Aorta (tissue), 5 donors: ENCODE measurements at places on chromosomes 3 and 15.
A peak's percentile ranks its signal among the peaks of the same experiment; 100 is the strongest.

GRCh38 chr3:63911509-63911872 lies 692 bp downstream of the SCAANT1 start:
- peak overlapping the region; percentile 86 for H3K4me3 ChIP-seq
- no peaks in the 10 kb centered on the region for H3K27me3 ChIP-seq
- no peak overlapping the region for H3K27ac ChIP-seq
- H3K4me1 ChIP-seq: no peaks in the 10 kb centered on the region
- no peaks in the 10 kb centered on the region for H3K36me3 ChIP-seq
- DNase-seq: no peak

- no peak for DNase-seq
- H3K4me1 ChIP-seq: no peaks in the 10 kb centered on the region
- no peaks in the 10 kb centered on the region for H3K27me3 ChIP-seq
- no peak overlapping the region for H3K4me3 ChIP-seq
- H3K36me3 ChIP-seq: no peaks in the 10 kb centered on the region
- H3K27ac ChIP-seq: no peak overlapping the region
Measured at GRCh38 chr3:166809520-166809919, 570.6 kb downstream of the ZBBX start.

GRCh38 chr15:77494073-77494867 lies 73.6 kb downstream of the HMG20A start:
- H3K36me3 ChIP-seq: no peaks in the 10 kb centered on the region
- no peak overlapping the region for H3K27ac ChIP-seq
- no peaks in the 10 kb centered on the region for H3K4me1 ChIP-seq
- H3K4me3 ChIP-seq: no peak overlapping the region

DNA sequence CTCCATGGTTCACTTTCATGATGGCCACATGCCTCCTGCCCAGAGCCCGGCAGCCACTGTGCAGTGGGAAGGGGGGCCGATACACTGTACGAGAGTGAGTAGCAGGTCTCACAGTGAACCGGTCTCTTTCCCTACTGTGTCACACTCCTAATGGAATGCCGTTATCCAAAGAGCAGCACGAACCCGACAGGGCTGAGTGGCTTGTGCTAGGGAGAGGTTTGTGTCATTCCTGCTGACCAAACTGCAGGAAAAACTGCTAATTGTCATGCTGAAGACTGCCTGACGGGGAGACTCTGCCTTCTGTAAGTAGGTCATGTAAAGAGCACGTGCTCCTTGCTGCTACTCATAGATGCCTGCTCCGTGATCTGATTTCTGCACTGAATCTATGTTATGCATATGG lies 105.1 kb downstream of the ARPP21 start:
- H3K4me1 ChIP-seq: no peaks in the 10 kb centered on the region
- DNase-seq: no peak
- no peaks in the 10 kb centered on the region for H3K27me3 ChIP-seq
- H3K4me3 ChIP-seq: no peak overlapping the region
- peaks cover 3% of the 10 kb centered on the region for H3K36me3 ChIP-seq

DNA sequence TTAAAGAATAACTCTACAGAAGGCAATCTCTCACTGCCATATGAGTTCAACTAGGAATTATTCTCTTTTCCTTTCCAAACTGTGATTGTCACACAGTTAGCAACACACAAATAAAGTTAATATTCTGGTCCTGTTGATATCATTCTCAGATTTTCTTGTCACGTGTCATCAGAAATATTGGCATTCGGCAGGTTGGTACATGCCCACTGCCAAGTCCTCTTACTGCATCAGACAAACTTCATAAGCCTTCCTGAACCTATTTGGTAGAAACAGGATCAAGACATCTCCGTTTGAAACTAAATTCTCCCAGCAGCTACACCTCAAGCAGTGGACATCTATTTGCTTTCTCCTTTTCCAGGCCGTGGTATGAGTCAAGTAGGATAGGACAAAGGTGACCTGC lies 177.9 kb upstream of the SOX2 start:
- H3K27ac ChIP-seq: no peak overlapping the region
- H3K4me3 ChIP-seq: no peak overlapping the region
- H3K4me1 ChIP-seq: no peaks in the 10 kb centered on the region
- no peaks in the 10 kb centered on the region for H3K27me3 ChIP-seq
- no peaks in the 10 kb centered on the region for H3K36me3 ChIP-seq

- H3K4me3 ChIP-seq: peak overlapping the region; percentile 61
- no peaks in the 10 kb centered on the region for H3K4me1 ChIP-seq
- H3K27ac ChIP-seq: peak overlapping the region; percentile 53
- H3K36me3 ChIP-seq: no peaks in the 10 kb centered on the region
- no peaks in the 10 kb centered on the region for H3K27me3 ChIP-seq
- peak; percentile 93 for DNase-seq
Measured at GRCh38 chr3:173395412-173396181, 1.9 kb upstream of the NLGN1 start.

- H3K36me3 ChIP-seq: no peaks in the 10 kb centered on the region
- no peaks in the 10 kb centered on the region for H3K27me3 ChIP-seq
- DNase-seq: no peak
- H3K27ac ChIP-seq: no peak overlapping the region
- H3K4me1 ChIP-seq: no peaks in the 10 kb centered on the region
Measured at GRCh38 chr15:50820808-50821382, 55.4 kb upstream of the SPPL2A start.

- no peak overlapping the region for H3K27ac ChIP-seq
- no peaks in the 10 kb centered on the region for H3K27me3 ChIP-seq
- DNase-seq: no peak
- H3K4me1 ChIP-seq: peaks cover 9% of the 10 kb centered on the region
- H3K4me3 ChIP-seq: no peak overlapping the region
Measured at GRCh38 chr3:143479727-143480126, 360.2 kb downstream of the CHST2 start.

GRCh38 chr15:69665641-69666111 lies 213.1 kb downstream of the RPLP1 start:
- H3K27me3 ChIP-seq: no peaks in the 10 kb centered on the region
- DNase-seq: no peak
- H3K4me3 ChIP-seq: no peak overlapping the region
- H3K4me1 ChIP-seq: no peaks in the 10 kb centered on the region
- no peaks in the 10 kb centered on the region for H3K36me3 ChIP-seq

GRCh38 chr3:110774496-110775265 lies 296.9 kb upstream of the NECTIN3 start:
- no peaks in the 10 kb centered on the region for H3K4me1 ChIP-seq
- H3K4me3 ChIP-seq: no peak overlapping the region
- H3K27me3 ChIP-seq: no peaks in the 10 kb centered on the region
- no peak for DNase-seq
- H3K36me3 ChIP-seq: no peaks in the 10 kb centered on the region

- H3K36me3 ChIP-seq: no peaks in the 10 kb centered on the region
- no peak overlapping the region for H3K27ac ChIP-seq
- DNase-seq: no peak
- no peaks in the 10 kb centered on the region for H3K4me1 ChIP-seq
Measured at GRCh38 chr3:153590051-153590450, 428.0 kb downstream of the RAP2B start.

DNA sequence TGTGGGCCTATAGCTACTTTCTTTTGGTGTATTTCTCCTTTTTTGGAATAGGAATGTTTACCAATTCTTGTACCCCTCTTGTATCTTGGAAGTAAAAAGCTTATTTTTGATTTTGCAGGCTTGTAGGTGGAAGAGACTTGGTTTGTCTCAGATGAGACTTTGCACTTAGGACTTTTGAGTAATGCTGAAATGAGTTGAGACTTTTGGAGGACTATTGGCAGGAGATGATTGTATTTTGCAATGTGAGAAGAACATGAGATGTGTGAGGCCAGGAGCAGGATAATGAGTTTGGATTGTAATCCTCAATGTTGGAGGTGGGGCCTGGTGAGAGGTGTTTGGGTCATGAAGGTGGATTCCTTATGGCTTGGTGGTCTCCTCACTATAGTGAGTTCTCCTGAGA lies 106.3 kb downstream of the KBTBD8 start:
- DNase-seq: no peak
- H3K4me3 ChIP-seq: no peak overlapping the region
- no peaks in the 10 kb centered on the region for H3K4me1 ChIP-seq
- no peaks in the 10 kb centered on the region for H3K27me3 ChIP-seq

- no peaks in the 10 kb centered on the region for H3K36me3 ChIP-seq
- H3K27ac ChIP-seq: no peak overlapping the region
- no peak overlapping the region for H3K4me3 ChIP-seq
- DNase-seq: no peak
- no peaks in the 10 kb centered on the region for H3K27me3 ChIP-seq
Measured at GRCh38 chr3:186534113-186534669, 10.0 kb downstream of the CRYGS start.

DNA sequence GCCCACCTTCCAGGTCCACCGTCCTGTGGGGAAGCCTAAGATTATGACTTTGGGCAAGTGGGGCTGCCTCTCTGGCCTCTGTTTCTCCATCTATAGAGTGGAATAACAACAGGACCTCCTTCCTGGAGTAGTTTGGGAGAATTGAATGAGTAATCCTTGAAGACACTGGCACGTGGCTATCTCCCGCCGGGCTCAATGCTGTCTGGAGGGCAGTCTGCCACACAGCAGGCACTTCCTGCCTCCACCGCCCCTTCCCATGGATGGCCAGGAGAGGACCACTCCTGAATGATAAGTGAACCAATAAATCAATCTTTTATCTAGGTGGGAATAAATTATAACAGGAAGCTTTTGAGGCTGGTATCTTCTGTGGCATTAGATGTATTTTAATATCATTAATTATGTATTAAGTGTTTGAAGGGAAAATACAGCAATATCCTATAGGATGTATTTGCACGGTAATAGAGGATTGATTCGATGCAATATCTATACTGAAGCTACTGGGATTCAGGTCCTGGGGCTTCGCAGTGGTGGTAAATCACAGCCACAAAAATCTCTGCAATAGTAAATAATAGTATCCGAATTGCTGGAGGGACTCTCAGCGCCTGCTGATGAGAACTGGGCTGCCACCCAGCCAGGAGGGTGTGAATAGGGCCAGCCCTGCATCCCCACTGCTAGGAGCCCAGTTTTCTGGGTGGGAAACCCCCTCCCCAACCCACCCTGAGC lies 15.9 kb downstream of the MEGF11 start:
- no peaks in the 10 kb centered on the region for H3K27me3 ChIP-seq
- no peak overlapping the region for H3K27ac ChIP-seq
- H3K4me1 ChIP-seq: no peaks in the 10 kb centered on the region
- H3K4me3 ChIP-seq: no peak overlapping the region
- DNase-seq: no peak

DNA sequence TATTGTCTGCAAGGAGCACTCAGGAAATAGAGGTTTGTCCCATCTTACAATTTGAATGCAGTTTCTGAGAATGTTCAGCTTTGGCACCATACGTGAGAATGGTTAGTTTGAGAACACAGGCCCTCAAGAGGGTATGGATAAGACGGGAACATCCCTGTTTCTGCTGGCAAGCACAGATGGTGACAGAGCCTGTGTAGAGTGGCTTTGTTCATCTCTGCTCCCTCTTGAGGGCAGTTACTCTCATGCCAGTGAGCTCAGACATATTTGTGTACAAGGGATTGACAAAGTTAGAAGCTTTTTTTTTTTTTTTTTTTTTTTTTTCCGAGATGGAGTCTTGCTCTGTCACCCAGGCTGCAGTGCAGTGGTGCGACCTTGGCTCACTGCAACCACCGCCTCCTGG lies 71.5 kb upstream of the FILIP1L start:
- no peak overlapping the region for H3K27ac ChIP-seq
- H3K27me3 ChIP-seq: no peaks in the 10 kb centered on the region
- no peak for DNase-seq

GRCh38 chr3:124818398-124819091 lies 68.6 kb downstream of the ITGB5 start:
- no peak overlapping the region for H3K4me3 ChIP-seq
- H3K36me3 ChIP-seq: peaks cover 4% of the 10 kb centered on the region
- H3K27ac ChIP-seq: no peak overlapping the region
- peaks cover 2% of the 10 kb centered on the region for H3K4me1 ChIP-seq
- no peaks in the 10 kb centered on the region for H3K27me3 ChIP-seq
- no peak for DNase-seq

- no peaks in the 10 kb centered on the region for H3K27me3 ChIP-seq
- H3K27ac ChIP-seq: no peak overlapping the region
- DNase-seq: no peak
- H3K36me3 ChIP-seq: no peaks in the 10 kb centered on the region
- H3K4me1 ChIP-seq: peaks cover 15% of the 10 kb centered on the region
Measured at GRCh38 chr3:98777286-98777685, 14.1 kb downstream of the ST3GAL6 start.

- no peak for DNase-seq
- no peaks in the 10 kb centered on the region for H3K27me3 ChIP-seq
- no peaks in the 10 kb centered on the region for H3K4me1 ChIP-seq
- H3K36me3 ChIP-seq: no peaks in the 10 kb centered on the region
- no peak overlapping the region for H3K4me3 ChIP-seq
Measured at GRCh38 chr15:69860321-69860720, 237.4 kb downstream of the TLE3 start.

DNA sequence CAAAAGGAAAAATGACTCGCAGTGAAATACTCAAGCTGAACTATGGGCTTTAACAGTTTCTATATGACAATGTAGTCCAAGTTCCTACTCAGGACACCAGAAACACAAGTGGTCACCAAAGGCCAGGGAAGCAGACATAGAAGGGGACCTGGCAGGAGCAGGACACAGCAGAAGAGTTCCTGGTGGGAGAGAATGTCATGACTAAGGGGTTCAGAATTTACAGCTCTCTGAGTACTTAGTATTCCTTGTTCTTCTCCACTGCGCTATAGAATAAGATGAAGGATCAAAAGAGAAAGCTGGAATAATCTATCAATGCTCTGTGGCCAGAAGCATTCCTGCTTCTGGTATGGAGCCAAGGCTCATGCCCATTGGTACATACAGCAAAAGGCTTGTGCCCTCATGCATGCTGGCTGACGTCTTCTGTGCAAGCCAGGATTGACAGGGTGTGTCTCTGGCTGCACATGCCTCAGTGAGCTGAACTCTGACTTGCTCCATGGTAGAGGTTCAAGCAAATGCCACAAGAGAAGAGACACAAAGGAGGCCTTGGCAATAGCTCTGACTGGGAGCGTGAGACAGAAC lies 128.7 kb upstream of the SLC2A2 start:
- H3K27me3 ChIP-seq: no peaks in the 10 kb centered on the region
- no peaks in the 10 kb centered on the region for H3K4me1 ChIP-seq
- H3K27ac ChIP-seq: no peak overlapping the region
- no peak for DNase-seq
- peaks cover 3% of the 10 kb centered on the region for H3K36me3 ChIP-seq

GRCh38 chr15:60557191-60557618 lies 78.3 kb upstream of the ICE2 start:
- H3K27me3 ChIP-seq: no peaks in the 10 kb centered on the region
- H3K36me3 ChIP-seq: no peaks in the 10 kb centered on the region
- no peaks in the 10 kb centered on the region for H3K4me1 ChIP-seq
- no peak overlapping the region for H3K27ac ChIP-seq
- H3K4me3 ChIP-seq: no peak overlapping the region

- peak; percentile 67 for DNase-seq
- peak overlapping the region; percentile 74 for H3K4me3 ChIP-seq
- H3K4me1 ChIP-seq: peaks cover 1% of the 10 kb centered on the region
- H3K36me3 ChIP-seq: no peaks in the 10 kb centered on the region
- no peaks in the 10 kb centered on the region for H3K27me3 ChIP-seq
Measured at GRCh38 chr3:123883701-123884202, 380 bp downstream of the MYLK start.

DNA sequence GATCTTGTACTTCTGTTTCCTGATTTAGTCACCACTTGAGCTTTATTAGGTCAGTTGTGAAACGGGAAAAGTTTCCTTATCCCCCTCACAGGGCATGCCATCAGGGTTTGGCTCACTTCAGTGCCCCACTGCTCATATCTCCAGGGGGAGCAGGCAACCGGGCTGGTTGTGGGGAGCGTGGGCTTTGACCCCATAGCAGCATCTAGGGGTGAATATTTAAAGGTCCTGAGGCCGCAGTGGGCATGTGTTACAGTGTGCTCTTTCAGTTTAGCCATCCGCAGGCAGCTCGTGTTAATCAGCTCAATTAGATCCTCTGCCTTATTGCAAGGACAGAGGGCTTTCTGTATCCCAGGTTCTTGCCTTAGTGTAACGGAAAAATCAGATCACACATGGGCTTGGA lies 71.9 kb downstream of the MRPL46 start:
- no peak overlapping the region for H3K4me3 ChIP-seq
- no peaks in the 10 kb centered on the region for H3K27me3 ChIP-seq
- no peaks in the 10 kb centered on the region for H3K36me3 ChIP-seq
- no peaks in the 10 kb centered on the region for H3K4me1 ChIP-seq
